Fibroblast of lung (primary cell): ENCODE measurements at places on chromosomes 13 and 19. TPM values are rescaled to one million over a fixed set of nuclear protein-coding genes. Genes with fewer than 3 reads are reported as not detected.

DNA sequence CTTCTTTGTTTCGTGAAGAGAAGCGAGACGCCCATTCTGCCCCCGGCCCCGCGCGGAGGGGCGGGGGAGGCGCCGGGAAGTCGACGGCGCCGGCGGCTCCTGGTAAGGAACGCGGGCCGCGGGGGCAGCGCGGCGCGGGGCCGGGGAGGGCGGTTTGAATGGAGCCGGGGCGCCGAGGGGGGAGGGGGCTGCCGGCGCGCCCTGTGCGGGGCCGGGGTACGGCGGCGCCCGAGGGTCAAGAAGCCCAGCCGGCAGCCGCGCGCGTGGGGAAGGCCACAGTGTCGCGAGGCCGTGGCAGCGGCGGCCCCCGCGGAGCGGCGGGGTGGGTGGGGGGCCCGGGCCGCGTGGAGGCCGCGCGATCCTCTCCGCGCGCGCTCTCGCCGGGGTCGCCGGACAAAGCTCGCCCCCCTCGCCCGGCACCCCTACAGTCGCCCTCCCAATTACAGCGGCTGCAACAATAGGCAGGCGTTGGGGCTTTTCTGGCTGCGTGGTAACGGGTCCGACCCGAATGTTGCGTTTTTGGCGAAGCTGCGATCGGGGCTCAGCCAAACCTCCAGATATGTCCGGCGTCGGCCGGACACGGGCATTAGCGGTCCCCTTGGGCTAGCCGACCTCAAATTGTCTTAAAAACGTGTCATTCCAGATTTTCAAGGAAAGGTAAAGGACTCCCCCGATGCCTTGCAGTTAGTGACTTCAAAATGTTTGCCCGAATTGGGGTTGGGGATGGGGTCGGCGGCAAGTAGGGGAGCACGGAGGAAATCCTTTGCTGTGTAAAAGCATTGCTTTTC lies 437 bp downstream of the SMARCA4 start:
- DNase-seq, result peak; percentile 13

- DNase-seq, result no peak
Measured at GRCh38 chr13:38641164-38641948, 45.5 kb upstream of the FREM2 start.

DNA sequence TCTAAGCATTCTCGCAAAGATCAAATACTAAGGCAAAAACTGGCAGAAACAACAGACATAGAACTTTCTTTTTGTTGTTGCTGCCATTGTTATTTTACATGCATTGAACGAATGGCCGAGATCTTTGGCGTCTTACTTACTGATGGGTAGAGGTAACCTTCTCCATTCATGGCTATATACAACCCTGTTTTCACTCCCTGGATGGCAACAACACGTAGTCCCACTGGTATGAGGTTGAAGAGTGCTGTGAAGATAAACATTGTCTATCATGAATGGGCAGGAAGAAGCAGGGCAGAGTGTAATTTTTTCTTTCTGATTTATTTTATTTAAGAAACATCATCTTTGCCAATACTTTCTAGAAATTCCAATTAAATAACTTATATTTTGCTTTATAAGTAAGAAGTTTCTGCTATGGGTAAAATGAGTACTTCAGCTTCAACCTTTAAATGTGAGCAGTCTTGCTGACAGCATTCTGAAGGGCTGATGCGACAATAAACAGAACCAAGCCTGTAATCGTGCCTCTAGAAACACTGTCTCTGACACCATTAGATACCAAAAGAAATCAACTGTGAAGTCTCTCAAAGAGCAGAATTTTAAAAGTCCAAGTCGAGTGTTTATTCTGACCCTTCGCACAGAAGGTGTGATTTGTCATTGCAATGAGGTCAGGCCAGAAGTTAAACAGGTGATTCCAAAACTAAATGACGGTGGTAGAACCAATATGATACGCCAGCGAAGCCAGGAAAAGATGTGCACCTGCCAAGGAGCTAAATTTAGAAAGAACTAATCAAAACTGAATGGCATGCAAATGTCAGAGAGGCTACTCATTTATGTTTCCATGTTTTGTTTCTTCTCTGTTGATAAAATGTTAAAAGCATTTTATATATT lies 416.4 kb downstream of the ITGBL1 start:
- no peak for DNase-seq

GRCh38 chr13:91621963-91622362 lies 223.5 kb downstream of the GPC5 start:
- DNase-seq, result no peak

DNA sequence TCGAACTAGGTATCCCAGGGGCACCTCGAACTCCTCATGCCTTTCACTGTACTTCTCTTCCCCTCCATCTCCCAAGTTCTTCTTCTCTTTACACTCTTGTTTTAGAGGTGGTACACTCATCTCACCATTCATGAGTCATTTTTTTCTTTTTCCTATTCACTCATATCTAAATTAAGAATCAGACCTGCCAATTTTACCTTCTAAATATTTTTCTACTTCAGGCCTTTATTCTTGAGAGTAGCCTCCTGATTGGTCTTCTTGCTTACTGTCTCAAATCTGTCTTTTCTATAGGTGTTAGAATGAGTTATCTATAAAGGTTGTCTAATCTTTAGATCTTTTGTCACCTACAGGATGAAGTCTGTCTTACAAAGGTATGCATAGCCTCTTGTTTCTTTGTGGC lies 20.7 kb downstream of the TDRD3 start:
- DNase-seq, result no peak

GRCh38 chr19:3054972-3055740 lies 7.1 kb downstream of the TLE5 start:
- no peak for DNase-seq

- DNase-seq, result no peak
Measured at GRCh38 chr19:58578012-58578925, 5.1 kb upstream of the MZF1 start.

- DNase-seq, result peak; percentile 66
Measured at GRCh38 chr19:18251587-18252369, 22.5 kb downstream of the IQCN start.

- no peak for DNase-seq
Measured at GRCh38 chr13:102687520-102687919, 7.3 kb downstream of the METTL21C start.

DNA sequence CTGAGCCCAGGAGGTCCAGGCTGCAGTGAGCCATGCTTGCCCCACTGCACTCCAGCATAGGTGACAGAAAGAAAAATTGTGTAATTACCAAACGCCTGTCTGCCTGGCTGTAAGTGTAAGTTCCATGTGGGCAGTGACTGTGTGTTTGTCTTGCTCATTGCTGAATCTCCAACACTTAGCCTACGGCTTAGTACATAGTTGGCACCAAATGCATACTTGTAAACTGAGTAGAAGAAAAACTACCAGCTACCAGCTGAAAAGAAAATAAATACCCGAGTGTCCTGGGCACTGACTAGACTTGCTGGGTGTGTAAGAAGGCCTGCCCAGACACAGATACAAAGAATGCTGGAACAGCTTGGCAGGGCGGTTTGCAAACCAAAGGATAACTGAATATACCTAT lies 2.7 kb upstream of the CEBPG start:
- DNase-seq, result no peak

DNA sequence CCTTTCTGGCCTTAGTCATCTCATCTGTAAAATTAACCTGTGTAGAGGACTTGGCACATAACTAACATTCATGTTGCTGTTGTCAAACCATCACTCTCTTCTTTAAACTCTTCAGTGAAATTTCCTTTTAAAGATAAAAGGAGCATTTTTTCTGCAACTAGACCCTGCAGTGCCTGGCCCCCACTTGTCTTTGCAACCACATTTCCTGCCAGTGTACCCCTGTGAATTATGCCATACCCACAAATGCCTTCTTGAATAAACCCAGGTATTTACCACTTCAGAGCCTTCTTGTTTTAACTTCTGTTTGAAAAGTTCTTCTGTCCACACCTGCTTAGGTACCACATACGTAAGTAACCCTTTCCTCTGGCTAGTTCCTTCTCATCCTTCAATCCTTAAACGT lies 118.8 kb downstream of the CDK8 start:
- DNase-seq, result no peak

CCDC169 gene
- polyA plus RNA-seq, result 2.9 and 3.5 TPM in 2 replicates
